ENCODE measurements at places on chromosomes 4 and X. TPM values are rescaled to one million over a fixed set of nuclear protein-coding genes. Genes with fewer than 3 reads are reported as not detected.

The PRDM5 gene
- 18.9 TPM for total RNA-seq

The RAI2 gene
- total RNA-seq = 19.1 TPM

The DMP1 gene
- total RNA-seq = not detected

The SLC10A6 gene
- 0.32 TPM for total RNA-seq

The CT55 gene
- total RNA-seq = not detected

The SLITRK4 gene
- total RNA-seq = 1.3 TPM

DNA sequence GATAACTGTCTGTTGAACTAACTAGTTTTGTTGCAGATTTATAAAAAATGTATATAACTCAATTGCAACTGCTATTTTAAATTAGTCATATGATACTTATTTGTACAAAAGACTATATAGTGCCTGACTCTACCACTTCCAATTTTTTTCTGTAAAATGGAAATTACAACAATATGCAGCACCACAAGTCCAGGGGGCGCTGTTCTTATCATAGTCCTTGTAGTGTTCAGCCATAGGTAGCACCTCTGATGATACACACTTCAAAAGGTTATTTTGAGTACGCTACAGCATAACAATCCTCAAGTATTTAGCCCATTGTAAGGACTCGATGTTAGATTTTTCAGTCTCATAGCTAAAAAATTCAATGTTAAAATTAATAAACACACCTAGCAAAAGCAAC is 174.9 kb downstream of the CORIN start:
- no peaks in the 10 kb centered on the region for H3K36me3 ChIP-seq
- H3K27ac ChIP-seq = no peak overlapping the region
- H3K27me3 ChIP-seq = no peaks in the 10 kb centered on the region
- no peak overlapping the region for H3K4me3 ChIP-seq
- no peaks in the 10 kb centered on the region for H3K4me1 ChIP-seq

DNA sequence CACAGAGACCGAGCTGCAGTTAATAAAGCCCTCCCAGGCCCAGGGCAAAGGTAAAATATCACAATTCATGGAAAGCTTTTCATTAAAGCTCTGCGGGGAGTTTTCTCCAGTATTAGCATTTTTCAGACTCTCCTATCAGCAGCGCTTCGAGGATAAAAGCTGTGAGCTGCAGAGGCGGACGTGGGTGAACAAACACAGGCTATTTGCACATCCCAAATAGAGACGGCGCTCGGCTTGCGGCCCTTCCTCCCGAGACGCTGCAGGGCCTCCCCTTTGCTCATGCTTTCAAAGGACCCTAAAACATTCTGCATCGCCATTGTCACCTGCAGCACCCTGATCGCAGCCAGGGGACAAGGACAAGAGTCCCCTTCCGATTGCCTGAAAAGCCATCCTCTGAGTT is 97.3 kb downstream of the SORCS2 start:
- no peak overlapping the region for H3K4me3 ChIP-seq
- no peaks in the 10 kb centered on the region for H3K4me1 ChIP-seq
- H3K27me3 ChIP-seq = no peaks in the 10 kb centered on the region
- no peak for DNase-seq
- H3K27ac ChIP-seq = no peak overlapping the region

- H3K36me3 ChIP-seq = no peaks in the 10 kb centered on the region
- H3K4me1 ChIP-seq = no peaks in the 10 kb centered on the region
- no peak overlapping the region for H3K27ac ChIP-seq
- no peak overlapping the region for H3K4me3 ChIP-seq
Measured at GRCh38 chrX:9318766-9319165, 146.1 kb upstream of the TBL1X start.

- no peaks in the 10 kb centered on the region for H3K4me1 ChIP-seq
- H3K4me3 ChIP-seq = no peak overlapping the region
- H3K27me3 ChIP-seq = no peaks in the 10 kb centered on the region
- H3K36me3 ChIP-seq = no peaks in the 10 kb centered on the region
Measured at GRCh38 chr4:155544547-155544946, 122.1 kb upstream of the GUCY1A1 start.

GRCh38 chr4:139083607-139083955 is 68.0 kb downstream of the NOCT start:
- no peaks in the 10 kb centered on the region for H3K36me3 ChIP-seq
- no peaks in the 10 kb centered on the region for H3K27me3 ChIP-seq
- H3K27ac ChIP-seq = peak overlapping the region; percentile 97
- H3K4me3 ChIP-seq = peak overlapping the region; percentile 78

DNA sequence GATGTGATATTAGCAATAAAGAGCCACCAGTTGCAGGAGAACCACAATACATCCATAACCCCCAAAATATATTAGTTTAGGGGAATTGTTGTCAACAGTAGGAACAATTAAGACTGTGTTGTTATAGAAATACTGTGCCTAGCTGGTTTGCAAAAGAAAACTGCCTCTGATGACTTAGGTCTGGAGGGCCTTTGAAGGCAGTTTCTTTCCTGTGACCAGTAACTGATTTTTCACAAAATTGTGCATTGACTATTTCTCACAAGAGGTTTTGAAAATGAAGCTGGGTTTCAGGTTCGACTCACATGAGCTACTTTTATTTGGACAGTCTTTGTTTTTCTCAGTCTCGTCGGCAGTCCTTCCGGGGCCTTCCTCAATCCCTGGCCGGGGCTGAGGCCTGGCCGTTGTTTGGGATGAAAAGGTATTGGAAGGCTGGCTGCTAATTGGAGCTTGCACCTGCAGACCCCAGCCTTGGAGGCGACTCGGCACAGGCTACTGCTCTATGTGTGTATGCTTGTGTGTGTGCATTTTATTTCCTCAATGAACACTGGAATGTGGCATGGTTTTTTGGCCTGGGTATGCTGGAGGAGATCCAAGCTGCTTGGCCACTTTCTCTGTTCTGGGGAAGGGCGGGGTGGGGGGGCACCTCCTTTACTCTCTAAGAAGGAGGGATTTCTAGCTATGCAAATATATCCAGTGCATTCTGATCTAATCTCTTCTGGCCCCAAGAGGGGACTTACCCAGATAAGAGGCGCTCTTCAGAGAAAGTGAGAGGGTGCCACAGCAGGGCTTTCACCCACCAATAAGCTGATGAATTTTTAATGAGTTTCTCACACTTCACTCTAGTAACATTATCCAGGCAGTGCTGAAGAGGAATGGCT is 49.5 kb upstream of the LNX1 start:
- no peak overlapping the region for H3K4me3 ChIP-seq
- DNase-seq = peak; percentile 22
- no peak overlapping the region for H3K27ac ChIP-seq
- no peaks in the 10 kb centered on the region for H3K27me3 ChIP-seq
- H3K36me3 ChIP-seq = no peaks in the 10 kb centered on the region
- peaks cover 10% of the 10 kb centered on the region for H3K4me1 ChIP-seq

GRCh38 chrX:51737091-51737490 is 6.2 kb upstream of the GSPT2 start:
- H3K36me3 ChIP-seq = no peaks in the 10 kb centered on the region
- H3K27me3 ChIP-seq = no peaks in the 10 kb centered on the region
- no peak overlapping the region for H3K4me3 ChIP-seq
- no peak overlapping the region for H3K27ac ChIP-seq

DNA sequence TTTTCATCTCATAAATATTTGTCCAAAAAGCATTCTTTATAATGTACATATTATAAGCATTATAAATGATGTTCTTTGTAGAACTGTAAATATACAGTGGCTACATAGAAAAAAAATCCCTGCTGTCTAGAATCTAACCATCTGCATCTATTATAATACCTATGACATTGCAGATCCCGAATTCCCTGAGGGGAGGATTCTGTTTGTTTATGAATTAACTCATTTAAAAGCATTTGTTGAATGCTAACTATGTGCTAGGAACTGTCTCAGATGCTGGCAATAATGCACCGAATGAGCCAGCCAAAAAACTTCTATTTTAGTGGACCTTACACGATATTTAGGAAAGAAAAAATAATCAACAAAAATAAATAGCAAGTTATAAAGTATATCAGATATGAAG is 189.6 kb downstream of the PACRGL start:
- no peak for DNase-seq
- no peaks in the 10 kb centered on the region for H3K27me3 ChIP-seq
- no peaks in the 10 kb centered on the region for H3K4me1 ChIP-seq
- no peak overlapping the region for H3K4me3 ChIP-seq
- no peaks in the 10 kb centered on the region for H3K36me3 ChIP-seq
- H3K27ac ChIP-seq = no peak overlapping the region

- no peaks in the 10 kb centered on the region for H3K27me3 ChIP-seq
- no peaks in the 10 kb centered on the region for H3K36me3 ChIP-seq
- no peak overlapping the region for H3K4me3 ChIP-seq
- no peak overlapping the region for H3K27ac ChIP-seq
- DNase-seq = no peak
- no peaks in the 10 kb centered on the region for H3K4me1 ChIP-seq
Measured at GRCh38 chrX:9676738-9677097, 88.9 kb downstream of the GPR143 start.

DNA sequence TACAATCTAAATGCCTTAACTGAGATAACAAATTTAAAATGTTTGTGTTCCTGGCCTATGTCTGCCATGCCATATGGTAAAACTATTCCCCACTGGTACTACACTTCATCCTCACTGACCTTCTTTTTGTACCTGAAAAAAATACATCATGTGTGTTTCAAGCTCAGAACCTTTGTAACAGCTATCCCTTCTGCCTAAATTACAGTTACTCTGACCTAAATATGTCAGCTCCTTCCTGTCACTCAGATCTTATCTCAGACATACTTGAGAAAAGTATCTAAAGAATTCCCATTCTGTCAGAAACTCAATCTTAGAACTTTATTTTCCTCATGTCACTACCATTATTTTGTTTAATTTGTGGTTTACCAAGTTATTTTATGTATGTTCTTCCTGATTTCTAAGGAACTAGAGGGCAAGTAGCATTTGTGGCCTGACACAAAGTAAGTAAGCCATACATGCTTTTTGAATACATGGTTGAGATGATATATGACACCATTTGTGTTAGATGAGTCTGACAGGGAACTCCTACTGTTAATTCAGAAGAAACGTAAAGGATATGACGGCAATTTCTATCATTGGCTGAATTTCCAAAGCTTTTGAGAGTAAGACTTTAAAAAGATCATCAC is 456.5 kb upstream of the NDST3 start:
- no peaks in the 10 kb centered on the region for H3K36me3 ChIP-seq
- DNase-seq = no peak
- H3K4me3 ChIP-seq = no peak overlapping the region
- no peak overlapping the region for H3K27ac ChIP-seq
- no peaks in the 10 kb centered on the region for H3K4me1 ChIP-seq

DNA sequence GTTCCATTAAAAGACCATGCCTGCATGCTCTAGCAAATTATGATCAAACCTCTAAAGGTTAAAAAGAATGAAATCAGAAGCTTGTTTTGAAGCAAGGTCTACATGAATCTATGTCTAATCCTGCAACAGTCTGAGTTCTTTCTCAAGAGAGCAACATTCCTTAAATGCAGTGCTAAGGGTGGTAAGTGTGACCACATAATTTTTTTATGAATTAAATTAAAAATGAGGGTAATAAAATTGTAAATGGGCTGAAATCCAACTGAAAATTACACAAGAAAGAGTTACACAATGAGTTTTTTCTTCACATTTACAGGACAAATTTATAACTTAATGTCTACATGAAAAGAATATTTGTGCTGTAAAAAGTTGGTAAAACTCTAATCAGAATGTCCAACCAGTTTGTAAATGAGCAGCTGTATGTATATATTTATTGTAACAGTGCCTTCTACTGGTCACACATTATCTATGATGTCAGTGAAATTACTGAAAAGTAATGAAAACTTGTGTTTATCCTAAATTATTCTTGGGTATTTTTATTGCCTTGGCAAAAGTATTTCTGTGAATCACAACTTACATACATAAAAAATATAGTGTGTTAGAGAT is 336.3 kb upstream of the PITX2 start:
- H3K4me3 ChIP-seq = no peak overlapping the region
- no peaks in the 10 kb centered on the region for H3K36me3 ChIP-seq
- H3K27ac ChIP-seq = no peak overlapping the region
- DNase-seq = no peak

DNA sequence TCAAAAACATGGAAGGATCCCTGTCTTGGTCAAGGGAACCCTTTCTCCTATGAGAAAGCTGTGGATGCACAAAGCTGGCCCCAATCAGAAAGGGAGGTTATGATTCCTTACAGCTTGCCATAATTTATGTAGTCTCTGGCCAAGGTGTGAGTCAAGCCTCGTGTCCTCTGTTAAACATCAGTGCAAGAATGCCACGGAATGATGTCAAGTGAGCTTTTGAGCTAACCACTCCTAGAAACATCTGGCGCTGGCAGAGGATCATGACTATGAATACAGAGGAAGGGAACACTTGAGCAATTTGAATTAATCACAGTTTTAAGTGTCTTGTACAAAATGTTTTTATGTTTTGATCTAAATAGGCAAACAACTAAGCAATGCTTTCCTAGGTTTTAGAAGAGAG is 51.5 kb upstream of the RAP2C start:
- H3K36me3 ChIP-seq = no peaks in the 10 kb centered on the region
- H3K4me1 ChIP-seq = no peaks in the 10 kb centered on the region
- H3K27me3 ChIP-seq = no peaks in the 10 kb centered on the region

DNA sequence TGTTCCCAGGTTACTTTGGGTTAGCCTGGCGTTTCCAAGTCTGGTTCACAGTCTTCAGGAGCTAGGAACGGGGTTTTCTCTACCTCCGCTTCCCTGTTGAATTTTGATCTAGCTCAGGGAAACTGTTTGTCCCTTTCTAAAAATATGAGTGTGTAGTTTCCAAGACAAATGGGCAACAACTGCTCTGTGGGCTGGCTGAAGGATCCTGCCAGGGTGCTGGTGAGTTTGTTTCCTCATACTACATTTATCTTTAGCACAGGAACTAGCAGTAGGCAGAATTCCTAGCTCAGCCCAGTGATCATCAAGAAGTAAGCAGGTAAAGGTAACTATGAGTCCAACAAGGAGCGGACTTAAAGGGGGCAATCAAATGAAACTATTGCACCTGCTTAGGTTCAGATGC is 13.3 kb upstream of the FAM47E start:
- H3K36me3 ChIP-seq = no peaks in the 10 kb centered on the region
- no peaks in the 10 kb centered on the region for H3K4me1 ChIP-seq
- H3K27me3 ChIP-seq = no peaks in the 10 kb centered on the region
- H3K27ac ChIP-seq = peak overlapping the region; percentile 6
- no peak for DNase-seq

GRCh38 chrX:13341491-13342101 is 21.7 kb upstream of the ATXN3L start:
- no peak overlapping the region for H3K4me3 ChIP-seq
- no peak overlapping the region for H3K27ac ChIP-seq
- H3K36me3 ChIP-seq = no peaks in the 10 kb centered on the region
- H3K27me3 ChIP-seq = no peaks in the 10 kb centered on the region
- H3K4me1 ChIP-seq = no peaks in the 10 kb centered on the region
